ENCODE measurements at places on chromosomes 4 and X.

DNA sequence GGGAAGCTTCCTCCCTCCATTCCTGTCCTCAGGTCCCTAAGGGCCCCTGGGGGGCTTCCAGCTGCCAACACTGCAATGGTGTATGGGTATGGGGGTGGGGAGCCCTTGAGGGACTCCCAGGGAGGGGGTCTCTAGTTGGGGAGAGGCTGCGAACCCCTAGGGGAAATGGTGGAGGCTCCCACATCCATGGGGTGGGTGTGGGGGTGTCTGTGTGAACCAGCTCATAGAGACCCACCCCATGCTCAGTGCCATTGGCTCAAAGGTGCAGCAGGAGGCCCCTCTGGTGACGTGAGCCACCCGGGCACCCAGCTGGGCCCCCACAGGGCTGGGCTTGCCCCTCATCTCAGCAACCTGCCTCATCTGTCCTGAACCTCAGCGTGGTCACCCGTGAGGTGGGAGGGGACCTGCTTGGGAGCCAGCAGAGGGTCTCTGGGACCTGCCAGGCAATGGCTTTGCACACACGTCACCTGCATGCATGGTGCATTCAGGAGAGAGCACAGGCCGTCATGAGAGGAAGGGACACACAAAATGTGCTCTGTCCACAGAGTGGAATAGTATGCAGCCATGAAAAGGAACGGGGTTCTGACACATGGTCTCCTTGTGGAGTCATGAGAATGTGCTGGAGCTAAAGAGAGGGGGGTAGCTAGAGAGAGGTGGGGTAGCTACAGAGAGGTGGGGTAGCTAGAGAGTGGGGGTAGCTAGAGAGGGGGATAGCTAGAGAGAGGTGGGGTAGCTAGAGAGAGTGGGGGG lies 22.7 kb upstream of the PLCXD1 start:
- DNase-seq, result no peak

DNA sequence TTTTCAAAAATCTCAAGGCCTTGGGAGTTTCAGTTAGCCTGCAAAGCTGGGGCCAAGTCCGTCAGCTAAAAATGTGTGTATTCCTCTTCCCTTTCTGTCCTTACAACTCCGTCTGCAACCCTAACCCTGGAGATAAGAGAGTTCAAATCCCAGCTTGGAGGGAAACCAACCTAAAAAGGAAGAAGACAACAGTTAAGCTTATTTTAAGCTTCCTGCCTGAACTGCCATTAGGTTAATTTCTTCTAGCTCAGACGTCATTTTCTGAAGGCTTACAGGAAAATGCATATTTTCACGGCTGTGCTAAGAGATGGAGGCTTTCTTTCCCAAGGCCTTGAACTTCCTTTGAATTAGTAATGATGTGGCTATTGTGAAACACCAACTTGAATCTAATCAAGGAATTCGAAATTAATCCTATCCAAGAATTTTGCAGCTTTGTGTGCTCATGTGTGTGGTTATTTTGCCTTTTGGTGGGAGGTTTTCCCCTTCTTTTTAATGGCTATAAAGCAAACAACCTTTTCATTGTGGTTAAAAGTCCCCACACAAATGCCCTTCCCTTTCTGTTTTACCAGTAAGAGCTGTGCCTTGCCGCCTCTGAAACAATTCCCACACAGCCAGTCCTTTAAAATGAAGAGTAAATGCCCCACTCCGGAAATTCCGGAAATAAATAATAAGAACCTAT lies 103.5 kb downstream of the IRF2 start:
- DNase-seq, result no peak

DNA sequence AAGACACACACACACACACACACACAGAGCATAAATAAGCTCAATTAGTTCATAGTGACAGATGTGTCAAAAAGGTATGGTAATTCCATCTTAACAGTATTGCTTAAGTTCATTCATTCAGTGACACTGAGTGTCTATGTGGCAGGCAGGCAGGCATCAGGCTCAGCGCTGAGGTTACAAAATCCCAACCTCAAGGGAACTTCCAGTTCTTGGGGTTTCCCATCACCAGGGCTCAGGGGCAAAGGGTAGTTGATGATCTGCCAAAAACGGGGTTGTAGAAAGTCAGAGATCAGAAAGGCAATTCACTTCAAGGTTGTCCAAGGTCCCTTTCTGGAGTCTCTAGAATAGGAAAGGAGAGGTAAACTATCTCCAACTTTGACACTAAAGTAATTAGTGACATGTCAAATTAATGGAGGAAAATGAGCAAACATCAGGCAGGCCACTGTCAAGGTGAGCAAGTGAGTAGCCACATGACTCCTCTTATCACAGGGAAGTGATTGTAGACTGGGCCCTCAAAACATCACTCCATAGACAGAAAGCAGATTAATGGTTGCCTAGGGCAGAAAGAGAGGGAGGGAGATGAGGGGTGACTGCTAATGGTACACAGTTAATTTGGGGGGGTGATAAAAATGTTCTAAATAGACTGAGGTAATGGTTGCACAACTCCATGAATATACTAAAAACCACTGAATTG lies 41.8 kb downstream of the GPC4 start:
- no peak for DNase-seq

DNA sequence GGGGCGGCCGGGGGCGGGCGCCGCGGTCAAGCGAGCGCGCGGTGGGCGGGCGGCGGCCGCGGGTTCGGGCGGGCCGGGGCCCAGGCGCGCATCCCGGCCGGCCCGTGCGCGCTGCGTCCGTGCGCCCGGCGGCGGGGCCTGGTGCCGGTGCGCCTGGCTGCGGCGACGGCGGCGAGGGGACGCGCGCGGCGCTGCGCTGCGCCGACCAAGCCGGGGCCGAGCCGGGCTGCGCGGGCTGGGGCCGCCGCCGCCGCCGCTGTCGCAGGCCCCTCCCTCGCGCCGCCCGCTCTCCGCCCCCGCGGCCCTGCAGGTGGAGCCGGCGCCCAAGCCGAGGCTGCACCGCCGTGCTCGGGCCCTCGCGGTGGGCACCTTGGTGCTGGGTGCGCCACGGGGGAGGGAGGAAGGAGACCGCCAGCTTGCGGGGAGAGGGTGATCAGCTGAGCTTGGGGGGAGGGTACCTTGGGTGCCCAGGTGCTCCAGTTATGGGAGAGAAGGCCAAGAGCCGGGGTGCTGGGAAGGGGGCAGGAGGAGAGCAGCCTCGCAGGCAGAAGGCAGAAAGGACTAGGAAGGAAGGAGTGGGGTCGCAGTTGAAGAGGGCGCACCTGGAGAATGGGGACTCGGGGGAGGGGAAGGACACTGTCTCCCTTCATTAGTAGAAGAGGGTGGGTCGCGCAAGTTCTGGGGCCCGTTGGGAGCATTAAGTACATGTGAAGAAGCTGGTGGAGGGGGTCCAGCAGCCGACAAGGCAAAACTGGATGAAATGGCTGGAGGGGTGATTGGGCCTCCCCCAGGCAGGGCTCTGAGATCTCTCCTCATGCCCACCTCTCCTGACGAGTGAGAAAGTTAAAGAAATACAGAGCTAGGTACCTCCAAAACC lies at the start of gene PPP2R2C:
PPP2R2C (minus strand) TSS at position 228 of the 877 bp plus-strand sequence. CDS start 385 bp downstream, outside the sequence.
- no peak for DNase-seq

DNA sequence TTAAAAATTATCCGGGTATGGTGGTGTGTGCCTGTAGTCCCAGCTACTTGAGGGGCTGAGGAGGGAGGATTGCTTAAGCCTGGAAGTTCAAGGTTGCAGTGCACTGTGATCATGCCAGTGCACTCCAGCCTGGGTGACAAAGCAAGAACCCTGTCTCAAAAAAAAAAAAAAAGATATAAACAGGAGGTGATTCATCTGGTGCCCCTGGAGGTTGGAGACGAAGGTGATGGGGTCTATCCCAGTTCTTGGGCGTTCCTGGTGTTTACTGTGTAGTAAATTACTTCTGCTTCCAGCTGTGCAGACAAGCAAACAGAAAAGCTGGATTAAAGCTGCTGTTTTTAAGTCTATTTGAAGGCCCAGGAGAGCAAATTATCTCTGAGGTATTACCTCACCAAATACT lies 19.9 kb downstream of the GPKOW start:
- DNase-seq, result no peak

- no peak for DNase-seq
Observed at GRCh38 chr4:5524446-5525299, 183.7 kb downstream of the EVC2 start.

DNA sequence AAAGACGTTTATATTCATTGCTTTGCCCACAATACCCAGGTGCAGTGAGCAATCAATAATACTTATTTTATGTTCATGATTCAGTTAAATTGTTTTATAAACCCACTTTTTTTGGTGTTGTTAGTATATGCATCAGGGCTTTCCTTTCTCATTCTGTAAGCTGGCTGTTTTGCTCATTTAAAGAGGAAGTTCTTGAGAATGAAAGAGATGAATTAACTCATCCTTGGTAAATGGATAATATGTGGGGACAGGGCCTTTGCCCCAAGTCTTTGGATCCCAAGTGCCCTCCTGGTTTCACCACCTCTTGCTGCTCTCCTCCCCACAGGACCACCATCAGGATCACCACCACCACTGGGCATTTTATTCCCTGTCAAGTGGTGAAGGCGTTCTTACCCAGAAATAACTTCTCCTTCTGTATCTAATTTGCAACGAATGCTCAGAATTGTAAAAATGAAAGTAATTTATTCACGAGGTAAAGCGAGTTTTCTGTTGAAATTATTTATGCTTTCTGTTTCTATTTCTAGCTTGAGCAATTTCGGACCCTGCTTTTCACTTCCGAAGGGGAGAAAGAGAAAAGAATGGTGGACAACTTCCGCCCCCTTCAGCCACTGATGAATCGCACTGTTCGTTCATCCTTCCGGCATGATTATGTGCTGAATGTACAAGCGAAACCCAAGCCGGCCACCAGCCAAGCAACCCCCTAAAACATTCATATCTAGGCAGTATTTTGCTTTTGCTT lies 8.2 kb upstream of the ZRSR2 start:
- peak; percentile 54 for DNase-seq

GRCh38 chr4:32429151-32429550 lies 1709.0 kb downstream of the PCDH7 start:
- no peak for DNase-seq

- no peak for DNase-seq
Observed at GRCh38 chr4:108854786-108855185, 91.9 kb upstream of the ETNPPL start.

DNA sequence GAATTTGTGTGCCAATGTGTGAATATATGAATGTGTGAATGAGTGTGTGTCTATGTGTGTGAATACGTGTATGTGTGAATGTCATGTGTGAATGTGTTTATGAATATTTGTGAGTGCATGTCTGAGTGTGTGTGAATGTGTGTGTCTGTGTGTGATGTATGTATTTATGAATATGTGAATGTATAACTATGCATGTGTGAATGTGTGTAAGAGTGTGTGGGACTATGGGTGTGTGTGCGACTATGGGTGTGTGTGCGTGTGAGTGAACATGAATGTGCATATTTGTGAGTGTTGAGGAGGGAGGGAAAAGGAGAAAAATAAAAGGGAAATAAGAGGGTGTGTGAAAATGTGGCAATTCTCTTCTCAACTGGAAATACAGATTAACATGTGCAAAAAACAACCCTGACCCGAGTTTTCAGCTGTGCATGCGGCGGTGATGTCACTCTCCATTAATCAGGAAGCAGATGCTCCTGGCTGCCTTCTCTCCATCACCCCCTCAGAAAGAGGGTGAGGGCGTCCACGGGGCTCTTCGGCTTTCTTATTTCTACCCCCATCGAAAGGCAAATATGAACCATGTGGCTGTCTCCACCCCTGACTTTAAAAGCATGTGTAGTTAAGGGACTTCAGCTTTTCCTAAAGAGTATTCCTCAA lies 219.8 kb downstream of the MAML3 start:
- no peak for DNase-seq

DNA sequence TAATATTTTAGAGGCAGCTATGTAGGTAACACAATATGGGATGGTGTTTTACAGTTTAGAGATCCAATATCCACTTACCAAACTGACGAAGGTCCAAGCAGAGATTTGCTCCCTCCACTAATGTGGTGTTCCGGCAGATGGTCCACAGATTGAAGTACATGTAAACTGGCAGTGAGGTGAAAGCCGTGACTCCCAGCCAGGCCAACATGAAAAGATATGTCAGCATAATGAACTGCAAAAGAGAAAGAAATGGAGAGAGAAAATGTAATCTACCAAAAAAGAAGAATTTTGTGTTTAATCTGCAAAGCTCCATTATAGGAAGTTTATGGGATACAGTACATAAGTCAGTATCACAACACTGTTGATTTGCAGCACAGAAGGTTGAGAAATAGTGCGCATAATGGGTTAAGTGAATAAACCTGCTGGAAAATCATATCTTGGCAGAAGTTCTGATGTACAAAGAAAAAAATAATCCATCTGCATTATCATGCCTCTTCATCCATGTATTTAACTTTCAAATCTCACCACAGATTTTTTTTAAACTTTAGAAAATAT lies 160.2 kb downstream of the GPM6A start:
- no peak for DNase-seq

DNA sequence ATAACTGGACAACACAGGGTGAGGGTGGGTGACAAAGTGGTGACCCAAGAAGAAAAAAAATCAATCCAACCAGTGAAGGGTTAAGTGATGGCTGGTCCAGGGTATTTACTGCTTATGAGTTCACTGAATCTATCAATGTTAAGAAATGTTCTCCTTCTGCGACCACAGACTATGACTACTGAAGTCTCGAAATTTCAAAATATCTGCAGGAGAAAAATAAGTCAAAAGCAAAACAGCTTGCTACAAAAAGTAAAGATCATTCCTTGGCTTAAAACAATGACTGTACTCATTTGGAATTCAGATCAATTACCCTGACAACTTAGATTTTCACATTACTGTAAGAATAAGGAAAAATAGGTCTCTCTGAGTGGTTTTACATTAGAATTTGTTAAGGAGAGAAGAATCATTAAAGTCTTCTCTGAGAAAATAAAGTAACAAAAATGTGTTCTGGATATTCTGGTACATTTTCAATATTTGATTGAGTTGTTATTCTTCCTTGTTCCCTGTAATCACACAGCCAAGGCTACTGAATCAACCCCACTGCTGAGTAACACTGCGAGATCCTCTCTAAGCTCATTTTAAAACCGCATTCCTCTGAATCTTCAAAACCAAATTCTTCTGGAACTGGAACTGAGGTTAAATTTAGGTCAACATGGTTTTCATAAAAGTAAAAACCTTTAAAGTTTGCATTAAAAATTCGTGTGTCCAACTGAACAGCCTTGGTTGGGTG lies 22.7 kb downstream of the SMPX start:
- DNase-seq, result no peak

DNA sequence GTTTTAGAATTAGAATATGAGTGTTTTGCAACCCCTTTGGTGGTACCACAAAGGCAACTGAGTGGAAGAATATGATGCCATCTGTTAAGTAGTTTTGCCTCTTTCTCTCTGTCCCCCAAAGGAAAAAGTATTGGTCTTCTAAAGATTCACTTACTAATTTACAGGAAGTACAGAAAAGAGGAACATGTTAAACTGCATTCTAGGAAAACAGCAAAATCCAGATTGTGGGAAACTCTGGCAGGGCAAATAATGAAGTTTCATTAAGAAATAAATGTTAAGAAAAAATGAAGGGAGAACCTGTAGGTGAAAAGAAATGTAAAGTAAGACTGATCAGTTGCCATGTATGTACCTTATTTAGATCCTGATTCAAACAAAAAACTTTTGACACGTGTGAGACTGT lies 39.3 kb downstream of the NSUN7 start:
- DNase-seq, result no peak
